ENCODE measurements at places on chromosomes 2 and 18.

- DNase-seq = no peak
These were observed 12.2 kb upstream of the ATP6V1B1 start for GRCh38 chr2:70923378-70924015.

- no peak for DNase-seq
These were observed 2.8 kb downstream of the SLC30A6 start for GRCh38 chr2:32168513-32168912.

- no peak for DNase-seq
These were observed 48.9 kb downstream of the LAMA3 start for GRCh38 chr18:23738151-23738550.

- no peak for DNase-seq
These were observed 437.4 kb downstream of the PIK3C3 start for GRCh38 chr18:42392416-42392815.

DNA sequence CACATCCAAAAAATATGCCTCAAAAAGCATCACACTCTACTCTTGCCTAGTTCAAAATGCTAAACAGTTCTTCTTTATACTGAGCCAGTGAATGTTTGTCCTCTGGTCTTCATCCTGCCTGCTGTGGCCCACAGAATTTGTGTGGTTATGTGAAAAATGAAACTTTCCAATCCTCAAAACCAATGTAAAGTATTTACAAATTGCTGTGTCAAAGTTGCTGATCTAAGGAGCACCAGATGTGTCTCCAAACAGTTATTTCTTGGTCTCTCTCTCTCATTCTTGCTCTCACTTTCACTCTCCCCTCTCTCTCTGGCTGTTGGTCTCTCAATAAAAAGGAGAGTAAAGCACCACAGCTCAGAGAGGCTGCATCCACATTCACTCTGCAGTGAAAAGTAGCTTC, 23.0 kb downstream of the EPHA4 start:
- peak; percentile 61 for DNase-seq

DNA sequence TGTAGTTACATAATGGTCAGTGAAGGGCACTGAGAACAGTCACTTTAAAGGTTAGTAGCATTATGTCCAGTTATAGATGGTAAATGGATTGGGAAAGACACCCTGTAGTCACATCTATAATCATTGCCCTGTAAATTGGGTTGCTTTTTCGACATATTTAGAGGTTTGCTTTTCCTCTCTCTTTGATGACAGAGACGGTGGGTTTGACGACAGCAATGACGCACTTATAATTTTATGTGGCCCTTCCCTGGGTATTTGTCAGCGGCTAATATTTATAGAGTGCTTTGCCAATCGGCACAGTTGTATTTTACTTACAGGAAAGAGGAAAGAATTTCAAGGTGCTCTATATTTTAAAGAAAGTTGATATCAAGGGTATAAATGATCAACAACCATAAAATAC, 2.8 kb downstream of the CPS1 start:
- no peak for DNase-seq

GRCh38 chr2:220090050-220090449, 462.6 kb downstream of the SLC4A3 start:
- DNase-seq = peak; percentile 89

GRCh38 chr2:239693330-239693729, 292.5 kb upstream of the HDAC4 start:
- DNase-seq = no peak

DNA sequence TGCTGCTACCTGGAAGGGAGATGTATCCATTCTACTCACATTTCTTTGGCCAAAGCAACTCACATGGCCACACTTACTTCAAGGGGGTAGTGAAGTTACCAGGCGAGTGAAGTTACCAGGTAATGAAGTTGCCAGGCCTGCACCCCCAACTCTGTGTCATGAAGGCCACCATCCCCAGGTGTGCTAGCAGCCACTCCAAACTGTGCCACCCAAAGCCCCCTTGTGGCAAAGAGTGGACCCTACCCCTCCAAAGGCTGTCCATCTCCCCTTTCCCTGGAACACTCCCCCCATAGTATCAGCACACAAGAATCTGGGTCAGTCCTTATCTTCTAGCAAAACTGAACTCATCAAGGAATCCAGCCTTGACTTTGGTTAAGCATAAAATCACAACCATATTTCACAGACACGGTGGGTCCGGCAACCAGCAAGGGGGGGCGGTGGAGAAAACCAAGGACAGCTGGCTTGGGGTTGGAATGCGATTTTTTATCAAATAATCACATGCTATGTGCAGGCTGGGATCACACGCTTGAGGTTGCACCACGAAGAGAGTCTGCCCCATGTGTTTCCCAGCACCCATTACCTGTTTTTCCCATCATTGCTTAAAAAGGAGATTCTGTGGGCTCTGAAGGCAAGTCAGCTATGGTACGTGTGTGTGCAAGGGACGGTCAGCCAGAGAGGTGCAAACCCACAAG, 60.9 kb downstream of the ZFP36L2 start:
- no peak for DNase-seq

DNA sequence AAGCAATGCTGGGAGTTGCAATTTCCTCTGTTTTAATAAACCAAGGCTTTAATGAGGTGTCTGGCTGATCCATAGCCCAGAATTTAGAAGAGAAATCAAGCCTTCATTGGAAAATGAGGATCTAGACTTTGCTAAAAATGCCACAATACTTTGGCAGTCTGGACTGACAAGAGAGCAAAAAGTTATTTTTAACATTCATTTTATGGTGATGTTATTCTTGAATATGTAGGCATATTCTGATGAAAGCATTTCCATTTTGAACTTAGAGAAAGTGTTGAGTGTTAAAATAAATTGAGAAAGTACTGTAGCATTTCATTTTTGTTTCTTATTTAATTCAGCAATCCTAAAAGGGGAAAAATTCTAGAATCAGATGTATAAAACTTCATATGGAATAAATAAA, 151.8 kb upstream of the HNMT start:
- DNase-seq = no peak

Data from adipocyte (in vitro differentiated cells).